Kidney capillary endothelial cell (primary cell): ENCODE measurements at places on chromosomes 4 and X.
A peak's percentile ranks its signal among the peaks of the same experiment; 100 is the strongest.

DNA sequence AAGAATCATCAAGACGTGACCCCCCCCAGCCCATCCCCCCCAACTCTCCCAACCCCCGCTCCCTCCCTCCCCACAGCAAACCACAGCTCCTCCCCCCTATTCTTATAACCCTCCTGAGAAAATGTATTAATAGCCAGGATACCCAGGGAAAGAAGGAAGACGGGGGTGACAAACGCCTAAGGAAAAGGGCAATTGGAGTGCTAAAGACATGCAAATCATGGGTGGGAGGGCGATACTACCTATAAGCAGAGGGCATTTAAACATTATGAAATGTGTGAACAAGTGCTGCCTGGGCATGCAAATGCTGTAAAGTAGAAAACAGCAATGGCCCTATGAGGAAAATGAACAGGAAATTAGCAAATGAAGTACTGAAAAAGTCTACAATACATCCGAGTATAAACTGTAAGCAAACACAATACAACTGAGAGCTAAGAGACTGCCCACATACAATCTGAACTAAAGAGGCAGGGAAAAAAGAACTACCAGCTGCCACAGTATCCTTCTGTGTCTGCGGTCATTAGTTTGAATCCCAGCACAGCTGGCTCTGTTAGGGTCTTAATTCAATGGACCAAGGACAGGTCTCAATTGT is 2.4 kb downstream of the CXXC4 start:
- no peak for DNase-seq

- no peak for DNase-seq
These were observed 10.7 kb downstream of the CLNK start for GRCh38 chr4:10673817-10674369.

- DNase-seq, result peak; percentile 57
These were observed 50.8 kb downstream of the SMIM14 start for GRCh38 chr4:39587881-39588280.

- peak; percentile 69 for DNase-seq
These were observed 5.6 kb downstream of the FLNA start for GRCh38 chrX:154368630-154369448.

- no peak for DNase-seq
These were observed at the start of gene SLC9A6 for GRCh38 chrX:135985157-135985972. Gene SLC9A6, plus strand, starts transcription at chrX:135985435. Its CDS starts 224 bp downstream, at chrX:135985659.

- DNase-seq, result no peak
These were observed 328.7 kb downstream of the LDB2 start for GRCh38 chr4:16569790-16570189.

DNA sequence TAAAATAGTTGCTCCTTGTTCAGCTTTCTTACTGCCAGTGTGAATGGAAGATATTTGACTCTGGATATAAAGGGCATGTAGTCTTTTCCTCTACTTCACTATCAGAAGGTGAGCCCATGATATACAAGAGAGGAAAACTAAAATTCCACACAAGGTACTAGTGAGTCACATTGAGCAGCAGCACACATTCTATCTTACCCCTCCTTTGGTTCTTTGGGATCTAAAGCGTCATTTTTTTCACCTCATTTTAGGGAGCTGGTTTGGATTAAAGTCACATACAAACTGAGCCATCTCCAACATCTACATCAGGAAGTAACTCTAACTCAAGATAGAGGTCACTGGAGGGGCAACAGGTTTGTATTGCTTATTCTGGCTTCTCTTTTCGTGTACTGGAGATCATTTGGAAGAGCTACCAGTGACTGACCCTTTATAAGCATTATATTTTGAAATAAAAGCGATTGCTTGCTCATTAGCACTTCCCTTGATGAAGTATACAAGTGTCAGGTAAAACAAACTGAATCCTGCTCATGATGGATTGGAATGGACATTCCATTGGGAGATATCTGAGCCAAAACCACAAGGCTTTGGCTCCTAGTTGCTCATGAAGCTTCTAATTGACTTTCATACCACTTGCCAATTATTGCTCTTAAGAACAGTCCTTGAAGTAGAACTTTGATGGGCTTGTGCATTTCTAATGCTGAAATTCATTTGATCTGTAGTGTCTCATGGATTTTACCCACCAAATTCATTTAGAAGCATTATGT is 124.1 kb downstream of the SPCS3 start:
- DNase-seq, result no peak

GRCh38 chrX:15150586-15150985 is 119.3 kb downstream of the ASB9 start:
- DNase-seq, result no peak

- no peak for DNase-seq
These were observed 10.5 kb upstream of the TMEM165 start for GRCh38 chr4:55385201-55385649.

DNA sequence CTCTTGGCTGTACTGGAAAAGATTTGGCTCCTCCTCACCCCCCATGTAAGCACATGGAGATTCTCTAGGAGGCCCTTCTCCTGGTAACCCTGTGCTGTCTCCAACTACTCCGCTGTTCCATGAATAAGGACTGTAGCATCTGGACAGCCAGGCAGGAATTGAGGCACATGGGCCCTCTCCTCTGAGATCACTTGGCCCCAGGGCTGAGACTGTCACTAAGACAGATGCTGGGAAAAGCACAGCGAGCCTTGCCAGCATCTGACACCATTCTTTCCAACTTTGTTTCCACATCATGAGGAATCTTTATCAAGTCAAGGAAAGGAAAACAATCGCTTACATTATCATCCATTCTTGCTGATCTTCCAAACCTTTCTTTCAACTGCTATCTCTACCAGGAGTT is 222.6 kb upstream of the INTU start:
- DNase-seq, result no peak

- DNase-seq, result no peak
These were observed 122.4 kb downstream of the BCOR start for GRCh38 chrX:39975101-39975925.

DNA sequence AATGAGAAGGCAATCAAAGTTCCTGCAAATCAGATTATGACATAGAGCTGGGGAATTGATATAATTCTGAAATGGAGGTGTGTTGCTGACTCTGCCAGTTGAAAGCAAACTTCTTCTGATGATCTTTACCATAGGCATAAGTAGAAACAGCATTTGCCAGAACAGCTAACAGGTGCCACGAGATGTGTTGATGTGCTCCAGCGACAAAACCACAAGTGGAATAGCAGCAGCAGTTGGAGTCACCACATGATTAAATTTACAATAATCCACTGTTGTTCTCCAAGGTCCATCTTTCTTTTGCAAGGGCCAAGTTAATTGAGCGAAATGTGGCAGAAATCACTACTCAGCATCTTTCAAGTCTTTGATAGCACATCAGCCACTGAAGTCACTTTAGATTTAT is 3.7 kb upstream of the OSTC start:
- DNase-seq, result no peak

GRCh38 chr4:1154523-1155182 is 17.7 kb downstream of the SPON2 start:
- no peak for DNase-seq

GRCh38 chr4:108359130-108359985 is 190.6 kb upstream of the LEF1 start:
- no peak for DNase-seq

- no peak for DNase-seq
These were observed 68.4 kb upstream of the SCOC start for GRCh38 chr4:140305053-140305452.

GRCh38 chr4:77158487-77158861 is 1.5 kb downstream of the CCNG2 start:
- no peak for DNase-seq

DNA sequence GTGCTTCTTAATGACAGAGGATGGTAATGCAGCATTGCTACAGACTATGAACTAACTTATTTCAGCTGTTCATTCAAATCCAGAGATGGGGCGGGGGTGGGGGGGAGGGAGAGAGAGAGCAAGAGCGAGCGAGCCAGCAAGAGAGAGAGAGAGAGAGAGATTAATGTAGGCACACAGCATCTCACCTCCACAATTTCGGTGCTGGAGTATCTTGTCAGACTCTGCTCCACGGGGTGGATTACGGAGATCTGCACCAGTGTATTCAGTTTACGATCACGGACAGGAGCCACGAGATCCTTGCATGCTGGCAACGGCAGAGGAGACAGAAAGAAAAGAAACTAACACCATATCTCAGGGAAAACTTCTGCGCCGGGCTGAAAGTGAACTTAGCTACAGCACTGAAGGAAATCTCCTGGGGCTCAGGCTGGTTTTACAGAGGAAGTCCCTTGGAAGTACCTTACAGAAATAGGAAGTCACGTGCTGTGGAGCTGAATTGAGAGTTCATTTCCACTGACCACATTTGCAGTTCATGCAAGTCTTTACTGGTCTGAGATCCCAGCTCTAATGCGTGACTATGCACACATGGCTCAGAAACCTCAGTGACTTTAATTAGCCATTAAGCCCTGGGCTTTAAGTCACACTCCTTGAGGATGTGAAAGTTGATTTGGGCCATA is 440.9 kb downstream of the INPP4B start:
- DNase-seq, result peak; percentile 54

DNA sequence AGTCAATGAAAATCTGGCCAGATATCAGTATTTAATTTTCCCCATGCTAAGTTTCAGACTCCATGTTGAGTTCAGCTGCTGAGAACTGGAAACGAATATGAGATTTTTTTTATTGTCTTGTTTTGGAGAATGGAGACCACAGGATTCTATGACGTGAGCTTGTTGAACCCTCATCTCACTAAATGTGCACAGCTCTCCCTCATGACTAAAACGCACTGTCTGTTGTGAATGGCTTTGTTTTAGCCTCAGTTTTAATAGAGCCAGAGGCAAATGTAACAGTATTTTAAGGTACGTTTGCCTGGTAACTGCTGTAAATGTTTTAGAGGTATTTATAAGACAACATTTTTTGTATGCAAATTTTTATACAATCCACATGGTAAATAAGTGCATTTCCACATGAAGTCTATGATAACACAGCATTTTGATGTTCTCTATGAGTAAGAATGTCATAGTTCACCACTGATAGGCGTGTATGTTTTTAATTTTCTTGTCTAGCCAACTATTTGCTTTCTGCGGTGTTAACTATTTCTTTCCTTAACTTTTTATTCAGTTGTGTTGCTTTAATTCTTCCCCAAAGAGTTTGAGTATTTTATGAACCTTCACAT is 1159.3 kb upstream of the TENM3 start:
- no peak for DNase-seq

DNA sequence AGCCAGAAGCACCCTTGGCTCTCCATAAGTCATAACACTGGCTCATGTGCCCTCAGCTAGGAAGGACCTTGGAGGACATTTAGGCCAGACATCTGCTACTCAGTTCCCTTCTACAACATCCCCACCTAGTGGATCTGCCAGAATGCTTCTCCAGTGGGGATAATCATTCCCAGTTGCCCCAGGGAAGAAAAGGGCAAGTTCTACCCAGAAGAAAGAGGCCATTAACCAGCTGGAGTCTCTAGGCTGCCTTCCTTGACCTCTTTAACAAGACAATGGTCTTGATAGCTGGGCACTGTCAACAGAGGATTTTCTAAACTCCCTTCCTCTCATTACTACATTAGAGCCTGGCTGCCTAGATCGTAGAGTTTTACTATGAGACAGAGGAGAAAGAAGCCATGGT is 42.0 kb downstream of the LGI2 start:
- no peak for DNase-seq

- no peak for DNase-seq
These were observed 28.7 kb downstream of the EFHC2 start for GRCh38 chrX:44314808-44315207.

- no peak for DNase-seq
These were observed 54.4 kb downstream of the VGLL1 start for GRCh38 chrX:136586386-136586785.

- no peak for DNase-seq
These were observed 128.6 kb upstream of the MAP9 start for GRCh38 chr4:155505321-155505720.

DNA sequence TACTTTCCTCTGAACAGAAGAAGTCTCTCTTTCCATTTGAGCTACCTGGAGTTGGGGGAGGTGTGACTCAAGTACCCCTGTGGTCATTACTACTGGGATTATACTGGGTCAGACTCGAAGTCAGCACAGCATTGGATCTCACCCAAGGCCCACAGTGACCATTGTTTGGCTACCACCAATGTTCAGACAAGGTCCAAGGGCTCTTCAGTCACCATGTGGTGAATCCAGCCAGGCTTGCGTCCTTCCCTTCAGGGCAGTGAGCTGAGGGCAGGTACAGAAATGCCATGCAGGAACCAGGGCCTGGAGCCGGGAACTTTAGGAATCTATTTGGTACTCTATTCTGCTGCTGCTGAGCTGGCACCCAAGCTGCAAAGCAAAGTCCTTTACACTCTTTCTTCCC is 5.5 kb upstream of the SLC4A4 start:
- no peak for DNase-seq

DNA sequence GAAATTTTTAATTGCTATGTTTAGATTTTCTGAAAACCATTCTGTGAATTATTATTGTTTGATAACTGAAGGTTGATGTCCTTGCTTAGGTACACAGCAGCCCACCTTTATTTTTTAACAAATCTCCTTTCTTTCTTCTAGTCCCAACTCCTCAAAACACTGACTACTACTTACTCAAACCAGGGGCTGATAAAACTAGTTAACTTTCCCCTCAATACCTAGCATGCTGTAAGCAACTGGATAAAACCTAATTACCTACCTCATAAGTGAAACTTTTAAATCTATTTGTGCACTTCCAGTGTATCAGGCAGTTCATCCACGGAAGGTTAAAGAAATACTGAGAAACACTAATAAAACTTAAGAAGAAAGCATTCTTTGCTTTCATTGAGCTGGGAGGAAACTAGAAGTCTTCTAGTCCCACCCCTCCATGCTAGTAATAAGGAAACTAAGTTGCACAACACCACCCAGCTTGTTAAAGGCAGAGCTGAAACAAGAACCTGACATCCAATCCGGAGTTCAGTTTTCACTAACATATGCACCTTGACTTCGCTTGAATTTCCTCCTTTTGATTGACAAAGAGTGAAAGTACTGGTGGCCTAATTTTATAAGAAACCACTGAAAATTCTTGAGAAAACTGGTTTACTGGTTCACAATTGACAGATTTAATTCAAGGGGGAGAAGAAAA is 180.2 kb upstream of the TET2 start:
- DNase-seq, result no peak

- peak; percentile 75 for DNase-seq
These were observed 49.4 kb downstream of the RPS6KA3 start for GRCh38 chrX:20217271-20217670.

- no peak for DNase-seq
These were observed 186.8 kb downstream of the NWD2 start for GRCh38 chr4:37431417-37431743.

DNA sequence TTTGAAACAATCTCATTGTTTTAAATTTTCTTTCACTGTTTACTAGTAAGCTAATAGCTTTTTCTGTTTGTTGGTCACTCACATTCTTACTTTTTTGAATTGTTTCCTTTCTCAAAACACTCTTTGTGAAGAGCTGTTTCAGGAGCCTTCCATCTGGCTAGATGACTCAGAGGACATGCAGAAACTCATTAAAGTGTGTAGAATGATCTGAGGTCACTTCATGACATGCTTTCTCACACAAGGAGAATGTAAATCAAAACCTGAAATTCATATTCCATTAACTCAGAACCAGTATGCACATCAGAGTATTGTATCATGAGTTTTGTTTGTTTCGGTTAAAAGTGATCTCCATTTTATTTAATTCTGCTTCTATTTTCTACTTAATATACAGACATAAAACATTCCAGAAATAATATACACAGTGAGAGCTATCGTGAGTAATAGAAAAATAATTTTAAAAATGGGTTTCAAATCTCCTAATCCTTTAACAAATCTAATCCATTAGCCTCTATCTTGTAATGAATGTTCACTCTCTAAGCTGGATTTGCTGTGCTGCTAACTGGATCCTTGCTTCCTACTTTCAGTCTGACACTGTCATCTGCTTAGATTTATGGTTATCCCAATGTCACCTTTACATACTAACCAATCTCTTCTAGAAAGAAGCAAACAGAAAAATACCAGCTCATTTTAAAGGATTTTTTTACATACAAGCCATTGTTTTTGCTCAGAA is 449.6 kb downstream of the FSTL5 start:
- peak; percentile 33 for DNase-seq
